ENCODE measurements at places on chromosomes 13 and 19. TPM values are rescaled to one million over a fixed set of nuclear protein-coding genes. Genes with fewer than 3 reads are reported as not detected.

Gene CCL25
- not detected for total RNA-seq

Gene SLAIN1
- total RNA-seq: 0.57 TPM

Gene ZFP36
- 230 TPM for total RNA-seq

Gene PPM1N
- total RNA-seq: 4.2 TPM

Gene PLEKHA4
- total RNA-seq: 5.1 TPM

Gene LGI4
- 1.3 TPM for total RNA-seq

Gene DCT
- not detected for total RNA-seq

Gene GIPR
- total RNA-seq: 0.44 TPM

Gene NUCB1
- total RNA-seq: 171 TPM

Gene KLF1
- total RNA-seq: not detected

Gene MED16
- total RNA-seq: 23.7 TPM

Gene MTMR6
- total RNA-seq: 6.5 TPM

Gene ZNF837
- total RNA-seq: 6.7 TPM

Gene MBD3L2
- not detected for total RNA-seq

Gene ANKRD24
- total RNA-seq: 0.19 TPM

Gene CD33
- 0.75 TPM for total RNA-seq

Gene CEACAM8
- total RNA-seq: not detected

Gene SH2D3A
- total RNA-seq: 48.4 TPM

Gene TTC9B
- total RNA-seq: not detected

Gene PLEKHG2
- 9.3 TPM for total RNA-seq

Gene ELANE
- 0.95 TPM for total RNA-seq

Gene ZNF230
- total RNA-seq: 2.2 TPM
